ENCODE measurements at places on chromosomes 1 and 21. TPM values are rescaled to one million over a fixed set of nuclear protein-coding genes. Genes with fewer than 3 reads are reported as not detected.

DNA sequence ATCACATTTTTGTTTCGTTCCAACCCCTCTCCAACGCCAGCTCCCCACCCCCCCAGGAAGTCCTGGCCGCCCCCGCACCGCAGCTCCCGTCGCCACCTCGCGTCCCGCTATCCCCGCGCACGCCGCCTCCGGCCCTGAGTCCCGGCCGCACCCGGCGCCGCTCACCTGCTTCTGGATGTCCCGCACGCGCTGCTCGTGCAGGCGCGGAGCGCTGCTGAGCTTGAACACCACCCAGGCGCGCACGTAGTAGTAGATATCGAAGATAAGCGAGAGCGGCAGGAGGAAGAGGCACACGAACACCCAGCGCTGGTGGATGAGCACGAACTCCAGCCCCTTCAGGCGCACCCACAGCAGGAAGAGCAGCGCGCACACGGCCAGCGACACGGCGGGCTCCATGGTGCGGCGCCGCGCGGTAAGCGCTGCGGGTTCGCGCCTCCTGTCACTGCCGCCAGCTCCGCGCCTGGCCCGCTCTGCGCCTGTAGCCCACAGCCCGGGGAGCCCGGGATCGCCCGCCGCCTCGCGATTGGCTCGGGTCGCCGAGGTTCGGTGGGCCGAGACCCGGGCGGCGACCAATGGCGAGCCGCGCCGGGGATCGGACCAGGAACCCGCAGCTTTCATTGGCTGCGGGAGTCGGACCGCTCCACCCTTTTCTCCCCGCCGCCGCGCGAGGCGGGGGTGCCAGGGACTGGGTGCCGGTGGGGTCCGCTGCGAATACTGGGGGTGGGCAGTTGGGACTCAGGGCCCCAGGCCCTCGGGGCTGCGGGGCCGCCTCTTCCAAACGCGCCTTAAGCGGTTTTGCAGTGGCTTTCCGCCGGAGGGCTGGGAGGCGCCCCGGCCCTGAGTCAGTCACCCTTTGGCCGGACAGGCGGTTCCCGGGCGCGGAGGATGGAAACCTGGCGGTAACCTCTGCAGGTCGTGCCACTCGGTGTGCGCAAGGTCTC, at the start of gene DHCR24:
DHCR24 (minus strand) TSS at position 472 of the 941 bp plus-strand sequence; CDS start at position 396, 76 bp downstream.
- no peak for DNase-seq

The ZSCAN20 gene
- total RNA-seq, result 7.6 TPM

- no peak for DNase-seq
Observed at GRCh38 chr1:152870831-152871730, 7.0 kb upstream of the SMCP start.

The FCGR1A gene
- not detected for total RNA-seq

GRCh38 chr1:200302921-200303290, 106.9 kb downstream of the ZNF281 start:
- no peak for DNase-seq

GRCh38 chr1:97833881-97834280, 87.0 kb downstream of the DPYD start:
- no peak for DNase-seq

- DNase-seq, result no peak
Observed at GRCh38 chr1:21782349-21782867, 541 bp downstream of the USP48 start.

GRCh38 chr1:4794020-4794780, 139.8 kb downstream of the AJAP1 start:
- DNase-seq, result no peak

DNA sequence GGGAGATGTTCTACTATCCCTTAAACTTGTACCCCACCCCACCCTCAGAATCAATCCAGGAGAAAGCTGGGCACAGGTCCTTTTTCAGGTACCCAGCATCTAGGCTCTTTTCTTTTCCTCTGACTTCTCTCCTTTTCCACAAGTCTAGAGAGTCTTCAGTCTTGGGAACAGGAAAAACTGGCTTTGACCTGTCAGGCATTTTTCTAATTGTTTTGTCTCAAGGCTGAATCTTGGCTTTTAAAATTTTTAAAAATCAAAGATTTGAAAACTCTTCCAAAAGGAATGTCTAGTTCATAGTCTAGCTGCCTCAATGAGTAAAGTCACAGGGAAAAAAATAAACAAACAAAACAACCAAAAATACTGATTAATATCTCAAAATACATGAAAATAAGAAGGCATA, 161.5 kb downstream of the HFM1 start:
- no peak for DNase-seq

The NPPA gene
- not detected for total RNA-seq

GRCh38 chr1:109235137-109235536, 14.2 kb upstream of the CELSR2 start:
- no peak for DNase-seq

The SPRR1A gene
- not detected for total RNA-seq

DNA sequence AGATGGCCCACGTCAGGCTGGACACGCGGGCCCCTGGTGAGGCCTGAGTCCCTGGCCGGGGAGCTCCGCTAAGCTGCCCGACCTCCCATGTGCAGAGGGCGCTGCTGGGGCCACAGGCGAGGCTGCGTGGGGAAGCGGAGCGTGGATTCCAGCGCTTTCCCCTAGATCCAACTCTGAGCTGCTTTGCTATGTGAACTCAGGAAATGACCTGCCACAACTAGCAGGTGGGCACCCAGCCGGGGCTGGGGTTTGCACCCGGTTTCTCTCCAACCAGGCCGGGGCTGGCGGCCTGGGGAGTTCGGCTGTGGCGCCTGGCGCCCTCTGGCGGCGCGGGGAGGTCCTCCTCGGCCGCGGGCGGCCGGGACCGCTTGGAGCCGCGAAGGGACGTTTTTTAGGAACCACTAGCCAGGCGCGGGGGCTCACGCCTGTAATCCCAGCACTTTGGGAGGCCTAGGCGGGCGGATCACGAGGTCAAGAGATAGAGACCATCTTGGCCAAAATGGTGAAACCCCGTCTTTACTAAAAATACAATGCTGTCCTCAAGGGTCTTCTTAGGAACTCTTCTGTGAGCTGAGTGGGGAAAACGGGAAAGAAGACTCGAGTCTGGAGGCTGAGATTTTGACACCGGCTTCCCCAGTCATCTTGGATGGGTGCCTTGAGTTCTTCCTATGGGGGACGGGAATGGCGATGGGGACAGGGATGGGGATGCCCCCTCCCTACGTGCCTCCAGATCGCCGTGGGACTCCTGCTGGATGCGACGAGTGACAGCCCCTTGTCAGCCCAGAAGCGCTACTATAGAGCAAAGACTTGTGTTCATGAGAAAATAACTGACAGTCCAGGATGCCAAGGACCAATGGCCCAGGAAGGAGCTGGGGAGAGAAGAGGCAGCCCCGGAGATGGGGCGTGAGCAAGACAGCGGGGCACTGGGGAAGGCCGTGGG, 12.6 kb downstream of the PYCR2 start:
- no peak for DNase-seq

DNA sequence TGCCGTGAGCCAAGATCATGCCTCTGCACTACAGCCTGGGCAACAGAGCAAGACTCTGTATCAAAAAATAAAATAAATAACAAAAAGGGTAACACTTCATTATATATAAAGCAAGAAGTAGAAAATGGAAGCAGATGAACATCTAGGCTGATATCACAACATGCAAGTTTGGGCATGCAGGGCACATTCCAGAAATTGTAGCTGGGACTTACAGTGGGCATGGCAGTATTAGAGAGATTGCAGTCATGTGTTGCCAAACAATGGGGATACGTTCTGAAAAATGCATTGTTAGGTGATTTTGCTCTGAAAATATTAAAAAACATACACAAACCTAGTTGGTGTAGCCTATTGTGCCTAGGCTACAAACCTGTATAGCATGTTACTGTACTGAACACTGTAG, 441.0 kb upstream of the PRMT6 start:
- no peak for DNase-seq

GRCh38 chr1:51960262-51960661, 30.2 kb downstream of the RAB3B start:
- no peak for DNase-seq

The CELA3A gene
- total RNA-seq, result not detected

The HAO2 gene
- total RNA-seq, result not detected

DNA sequence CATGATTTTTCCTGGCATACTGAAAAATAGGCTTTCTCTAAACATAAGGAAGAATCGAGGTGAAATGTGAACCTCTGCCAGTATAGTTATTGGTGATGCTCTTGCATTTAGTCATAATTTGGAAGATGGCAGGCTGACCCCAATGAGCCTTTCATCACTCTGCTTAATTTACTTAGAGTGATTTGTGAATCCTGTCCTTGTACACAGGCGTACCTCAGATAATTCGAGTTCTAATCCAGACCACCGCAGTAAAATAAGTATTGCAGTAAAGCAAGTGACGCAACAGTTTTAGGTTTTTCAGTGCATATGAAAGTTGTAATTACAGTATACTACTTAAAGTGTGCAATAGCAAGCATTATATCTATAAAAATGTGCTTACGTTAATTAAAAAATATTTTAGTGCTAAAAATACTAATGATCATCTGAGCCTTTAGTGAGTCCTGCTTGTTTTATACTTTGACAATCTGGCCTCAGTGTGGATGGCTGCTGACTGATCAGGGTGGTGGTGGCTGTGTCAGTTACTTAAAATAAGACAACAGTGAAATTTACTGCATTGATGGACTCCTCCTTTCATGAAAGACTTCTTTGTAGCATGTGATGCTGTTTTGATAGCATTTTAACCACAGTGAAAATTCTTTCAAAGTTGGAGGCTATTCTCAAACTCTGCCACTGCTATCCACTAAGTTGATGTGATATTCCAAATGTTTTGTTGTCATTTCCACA, 1.7 kb downstream of the PKNOX1 start:
- DNase-seq, result no peak

The MXRA8 gene
- 25.8 TPM for total RNA-seq

DNA sequence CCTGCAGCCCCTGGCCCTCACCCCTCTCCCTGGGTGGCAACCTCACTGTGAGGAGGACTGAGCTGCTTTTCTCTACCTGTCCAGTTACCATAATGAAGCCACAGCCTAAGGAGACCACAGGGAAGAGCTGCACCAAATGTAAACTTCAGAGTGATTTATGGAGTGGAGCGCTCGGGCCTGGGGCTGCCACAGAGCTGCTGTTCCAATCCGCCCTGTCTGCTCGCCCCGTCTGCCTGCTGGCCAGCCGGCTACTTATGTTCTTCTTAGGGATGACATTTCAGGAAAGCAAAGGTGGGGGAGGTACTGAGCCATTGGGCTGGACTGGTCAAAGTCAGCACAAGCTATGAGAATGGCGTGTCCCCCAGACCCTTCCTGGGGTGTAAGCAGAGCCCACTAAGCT, 17.9 kb downstream of the SYT6 start:
- DNase-seq, result no peak

GRCh38 chr1:248818505-248819374, 7.0 kb downstream of the SH3BP5L start:
- no peak for DNase-seq

GRCh38 chr21:43717967-43718871, 710 bp upstream of the PDXK start:
- no peak for DNase-seq

DNA sequence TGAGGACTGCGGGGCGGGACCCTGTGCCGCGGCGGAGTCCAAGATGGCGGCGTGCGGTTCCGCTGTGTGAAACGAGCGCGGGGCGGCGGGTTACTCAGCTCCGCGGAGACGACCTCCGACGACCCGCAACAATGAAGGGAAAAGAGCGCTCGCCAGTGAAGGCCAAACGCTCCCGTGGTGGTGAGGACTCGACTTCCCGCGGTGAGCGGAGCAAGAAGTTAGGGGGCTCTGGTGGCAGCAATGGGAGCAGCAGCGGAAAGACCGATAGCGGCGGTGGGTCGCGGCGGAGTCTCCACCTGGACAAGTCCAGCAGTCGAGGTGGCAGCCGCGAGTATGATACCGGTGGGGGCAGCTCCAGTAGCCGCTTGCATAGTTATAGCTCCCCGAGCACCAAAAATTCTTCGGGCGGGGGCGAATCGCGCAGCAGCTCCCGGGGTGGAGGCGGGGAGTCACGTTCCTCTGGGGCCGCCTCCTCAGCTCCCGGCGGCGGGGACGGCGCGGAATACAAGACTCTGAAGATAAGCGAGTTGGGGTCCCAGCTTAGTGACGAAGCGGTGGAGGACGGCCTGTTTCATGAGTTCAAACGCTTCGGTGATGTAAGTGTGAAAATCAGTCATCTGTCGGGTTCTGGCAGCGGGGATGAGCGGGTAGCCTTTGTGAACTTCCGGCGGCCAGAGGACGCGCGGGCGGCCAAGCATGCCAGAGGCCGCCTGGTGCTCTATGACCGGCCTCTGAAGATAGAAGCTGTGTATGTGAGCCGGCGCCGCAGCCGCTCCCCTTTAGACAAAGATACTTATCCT, 430 bp downstream of the RBM15 start:
- no peak for DNase-seq

DNA sequence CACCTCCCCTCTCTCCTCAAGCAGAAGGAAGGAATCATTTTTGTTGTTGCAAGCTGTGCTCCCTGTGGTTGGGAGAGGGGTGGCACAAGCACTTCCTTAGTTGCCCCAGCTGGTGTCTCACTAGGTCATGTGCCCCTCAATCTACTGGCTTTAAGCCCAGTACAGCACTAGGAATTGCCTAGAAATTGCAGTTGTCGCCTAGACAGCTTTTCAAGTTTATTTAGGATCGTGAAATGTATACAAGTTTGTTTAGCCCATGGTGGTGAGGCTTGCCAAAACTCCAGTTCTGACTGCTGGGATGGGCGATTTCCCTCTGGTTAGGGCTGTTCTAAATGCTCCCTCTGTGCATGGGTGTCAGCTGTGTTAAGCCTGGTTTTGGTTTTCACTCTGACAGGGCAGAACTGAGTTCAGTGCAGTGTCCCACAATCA, 126.8 kb upstream of the ZNF644 start:
- no peak for DNase-seq

DNA sequence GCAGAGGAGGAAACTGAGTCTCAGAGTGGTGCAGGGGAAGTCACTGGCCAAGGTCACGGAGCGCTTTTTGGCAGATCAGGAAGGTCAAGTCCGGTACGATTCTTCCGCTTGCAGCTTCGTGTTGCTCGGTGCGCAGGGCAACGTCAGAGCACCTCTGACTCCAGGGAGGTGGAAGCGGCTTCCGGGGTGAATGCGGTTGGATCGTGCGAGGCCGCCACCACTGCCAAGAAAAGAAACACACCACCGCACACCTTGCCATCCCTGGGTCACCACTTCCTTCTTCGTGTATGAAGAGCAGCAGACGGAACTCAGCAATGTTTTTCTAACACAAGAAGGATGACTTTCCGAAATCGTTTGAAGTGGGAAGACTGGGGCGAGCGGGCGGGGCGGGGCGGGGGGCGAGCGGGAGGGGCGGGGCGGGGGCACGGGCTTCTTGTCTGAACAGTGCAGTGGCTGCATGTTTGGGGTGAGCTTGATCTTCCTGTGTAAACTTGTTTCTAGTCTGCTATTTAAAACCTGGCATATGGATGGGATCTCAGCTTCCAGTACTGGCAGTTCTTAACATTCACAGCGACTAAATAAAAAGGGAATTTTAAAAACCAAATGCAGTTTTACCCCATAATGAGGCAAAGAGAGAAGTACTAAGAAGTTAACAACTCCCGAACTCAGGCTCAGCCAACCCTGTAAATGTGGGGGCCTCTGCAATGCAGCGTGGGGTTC, 300.0 kb downstream of the RRAGC start:
- DNase-seq, result no peak

The OR2L8 gene
- total RNA-seq, result not detected
